CD8-positive, alpha-beta memory T cell (primary cell): ENCODE measurements at places on chromosomes 11 and 22.

GRCh38 chr11:69915151-69915500 lies 95.9 kb upstream of the FGF3 start:
- no peak overlapping the region for H3K27ac ChIP-seq
- no peaks in the 10 kb centered on the region for H3K36me3 ChIP-seq
- H3K4me1 ChIP-seq, result no peaks in the 10 kb centered on the region
- peaks cover 5% of the 10 kb centered on the region for H3K27me3 ChIP-seq
- no peak overlapping the region for H3K4me3 ChIP-seq
- DNase-seq, result no peak

DNA sequence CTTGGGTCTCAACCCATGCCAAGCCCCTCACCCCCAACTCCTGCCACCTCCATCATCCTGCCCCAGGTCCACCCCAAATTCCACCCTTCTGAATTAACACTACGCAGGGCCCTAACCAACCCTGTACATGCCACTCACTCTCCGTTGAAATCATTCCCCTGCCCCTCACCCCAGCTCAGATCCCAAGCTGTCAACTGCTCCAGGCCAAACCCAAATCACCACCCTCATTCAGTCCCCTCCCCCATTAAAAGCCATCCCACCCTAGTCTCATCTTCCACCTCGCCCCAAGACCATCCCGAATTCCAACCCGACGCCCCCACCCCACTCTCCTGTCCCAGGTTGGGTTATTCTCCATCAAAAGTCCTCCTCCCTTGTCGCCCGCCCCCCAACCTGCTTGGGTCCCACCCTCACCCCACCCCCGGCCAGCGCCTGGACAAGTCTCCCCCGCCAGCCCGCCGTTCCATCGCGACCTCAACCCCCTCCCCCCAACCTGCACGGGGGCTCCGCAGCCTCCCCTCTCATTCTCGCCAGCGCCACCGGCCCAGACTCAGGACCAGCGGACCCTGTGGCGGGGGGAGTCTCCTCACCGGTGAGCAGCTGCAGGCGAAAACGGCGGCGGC lies 466 bp downstream of the FAM168A start:
- DNase-seq, result no peak
- peak overlapping the region; percentile 93 for H3K4me3 ChIP-seq
- no peak overlapping the region for H3K27ac ChIP-seq
- H3K36me3 ChIP-seq, result no peaks in the 10 kb centered on the region
- peaks cover 25% of the 10 kb centered on the region for H3K4me1 ChIP-seq

GRCh38 chr22:50728523-50728931 lies 9.5 kb upstream of the ACR start:
- DNase-seq, result peak; percentile 35
- peaks cover 5% of the 10 kb centered on the region for H3K4me1 ChIP-seq
- H3K4me3 ChIP-seq, result no peak overlapping the region
- no peak overlapping the region for H3K27ac ChIP-seq
- no peaks in the 10 kb centered on the region for H3K36me3 ChIP-seq

- H3K4me1 ChIP-seq, result peaks cover 3% of the 10 kb centered on the region
- H3K27ac ChIP-seq, result no peak overlapping the region
- peaks cover 4% of the 10 kb centered on the region for H3K27me3 ChIP-seq
- H3K4me3 ChIP-seq, result no peak overlapping the region
Observed at GRCh38 chr22:42277988-42278776, 7.7 kb upstream of the TCF20 start.

- DNase-seq, result no peak
- H3K27me3 ChIP-seq, result peaks cover 6% of the 10 kb centered on the region
- H3K4me3 ChIP-seq, result no peak overlapping the region
- no peaks in the 10 kb centered on the region for H3K36me3 ChIP-seq
Observed at GRCh38 chr11:111977146-111978027, 40.2 kb downstream of the DIXDC1 start.

DNA sequence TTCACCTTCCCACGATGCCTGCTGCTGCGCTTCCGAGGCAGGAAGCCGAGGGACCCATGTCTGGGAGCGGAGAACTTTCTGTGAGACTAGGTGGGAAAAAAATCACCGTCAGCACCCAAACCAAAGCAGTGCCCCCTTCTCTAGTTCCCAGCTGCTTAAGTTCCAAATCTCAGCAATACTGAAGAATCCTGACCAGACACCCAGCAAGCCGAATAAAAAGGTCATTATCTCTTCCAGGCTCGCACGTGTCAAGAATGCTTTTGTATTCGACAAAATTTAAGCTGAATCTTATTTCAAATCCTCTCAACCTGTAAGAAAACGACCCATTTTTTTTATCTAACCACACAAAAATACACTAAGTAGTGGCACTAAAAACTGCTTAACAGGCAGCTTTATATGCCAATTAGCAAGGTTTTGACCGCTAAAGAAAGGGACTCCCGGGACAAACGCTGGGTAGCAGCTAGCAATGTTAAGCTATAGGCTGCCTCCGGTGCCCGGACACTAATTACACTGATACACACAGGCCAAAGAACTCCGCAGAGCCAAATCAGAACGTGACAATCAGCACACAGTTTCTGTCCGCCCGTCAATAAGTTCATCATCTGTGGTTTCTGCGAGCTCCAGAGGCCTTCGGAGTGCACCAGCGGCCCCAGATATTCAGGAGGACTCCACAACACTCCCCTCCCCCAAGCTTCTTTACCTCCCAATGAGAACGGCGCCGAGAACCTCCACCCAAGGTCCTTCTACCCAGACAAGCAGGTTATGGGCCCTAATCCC lies 728 bp downstream of the RPL3 start:
- H3K36me3 ChIP-seq, result peaks cover 52% of the 10 kb centered on the region
- DNase-seq, result no peak
- peak overlapping the region; percentile 95 for H3K4me3 ChIP-seq
- H3K4me1 ChIP-seq, result peaks cover 44% of the 10 kb centered on the region
- H3K27ac ChIP-seq, result peak overlapping the region; percentile 93
- no peaks in the 10 kb centered on the region for H3K27me3 ChIP-seq

DNA sequence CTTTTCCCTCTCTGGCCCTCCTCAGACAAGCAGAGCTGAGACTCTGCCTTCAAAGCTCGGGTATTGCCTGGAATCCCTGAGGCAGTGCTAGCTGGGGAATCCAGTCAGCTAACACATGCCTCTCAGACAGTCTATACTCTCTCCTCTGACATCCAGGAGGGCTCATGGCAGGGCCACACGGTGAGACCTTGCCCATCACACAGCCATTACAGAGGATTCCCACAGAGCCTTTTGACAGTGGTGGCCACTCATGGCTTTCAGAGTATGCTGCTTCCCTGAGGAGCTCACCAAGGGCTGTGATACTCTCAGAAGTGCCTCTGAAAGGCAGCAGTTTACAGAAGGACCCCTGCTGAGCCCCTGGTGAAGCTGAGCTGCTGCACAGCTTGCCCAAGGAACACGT lies 165.3 kb downstream of the RRAS2 start:
- no peak overlapping the region for H3K4me3 ChIP-seq
- no peaks in the 10 kb centered on the region for H3K27me3 ChIP-seq
- no peak overlapping the region for H3K27ac ChIP-seq
- no peaks in the 10 kb centered on the region for H3K4me1 ChIP-seq

DNA sequence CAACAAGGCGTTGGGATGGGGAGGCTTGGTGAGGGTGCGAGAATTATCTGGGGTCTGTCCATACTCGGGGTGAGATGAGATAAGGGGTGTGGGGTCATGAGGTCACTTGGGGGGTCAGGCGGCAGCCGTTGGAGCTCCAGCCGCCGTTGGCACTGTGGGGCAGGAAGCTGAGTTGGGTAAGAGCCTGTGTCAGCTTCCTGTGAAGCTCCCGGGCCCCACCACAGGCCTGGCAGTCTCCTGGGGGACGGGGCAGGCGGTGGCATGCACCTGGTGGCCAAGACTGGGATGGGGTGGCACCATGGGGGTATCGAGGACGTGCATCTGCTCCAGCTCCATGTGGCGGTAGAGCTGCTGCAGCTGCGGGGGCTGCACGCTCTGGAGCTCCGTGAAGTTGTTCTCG lies 7.1 kb upstream of the MYBPC3 start:
- no peak for DNase-seq
- H3K27ac ChIP-seq, result no peak overlapping the region
- H3K4me1 ChIP-seq, result no peaks in the 10 kb centered on the region
- H3K27me3 ChIP-seq, result no peaks in the 10 kb centered on the region
- H3K36me3 ChIP-seq, result no peaks in the 10 kb centered on the region
- no peak overlapping the region for H3K4me3 ChIP-seq

DNA sequence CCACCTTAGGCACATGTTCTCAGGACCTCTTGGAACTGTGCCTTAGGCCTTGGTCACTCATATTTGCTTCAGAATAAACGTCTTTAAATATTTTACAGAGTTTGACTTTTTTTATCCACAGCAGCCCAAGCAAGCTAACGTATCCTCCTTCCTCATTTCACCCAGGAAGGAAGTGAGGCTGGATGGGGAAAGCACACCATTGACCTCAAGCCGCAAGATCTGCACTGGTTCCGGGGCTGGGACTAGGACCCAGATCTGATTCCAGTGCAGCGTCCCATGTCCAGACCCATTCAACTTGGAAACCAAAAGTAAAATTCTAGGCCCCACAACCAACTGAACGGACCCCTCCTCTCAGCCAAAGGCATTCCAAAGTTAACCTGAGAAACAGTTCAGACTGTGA lies 2.4 kb upstream of the LGALS12 start:
- DNase-seq, result no peak
- H3K27ac ChIP-seq, result no peak overlapping the region
- peaks cover 7% of the 10 kb centered on the region for H3K4me1 ChIP-seq
- no peaks in the 10 kb centered on the region for H3K27me3 ChIP-seq
- no peak overlapping the region for H3K4me3 ChIP-seq
- no peaks in the 10 kb centered on the region for H3K36me3 ChIP-seq
